ENCODE measurements at places on chromosomes 5 and 9. TPM values are rescaled to one million over a fixed set of nuclear protein-coding genes. Genes with fewer than 3 reads are reported as not detected.

- no peak for DNase-seq
Measured at GRCh38 chr5:123147741-123148140, 58.7 kb downstream of the PRDM6 start.

- no peak for DNase-seq
Measured at GRCh38 chr9:131847665-131848354, 107.9 kb upstream of the RAPGEF1 start.

GRCh38 chr5:93371893-93372292, 209.1 kb downstream of the NR2F1-AS1 start:
- no peak for DNase-seq

DNA sequence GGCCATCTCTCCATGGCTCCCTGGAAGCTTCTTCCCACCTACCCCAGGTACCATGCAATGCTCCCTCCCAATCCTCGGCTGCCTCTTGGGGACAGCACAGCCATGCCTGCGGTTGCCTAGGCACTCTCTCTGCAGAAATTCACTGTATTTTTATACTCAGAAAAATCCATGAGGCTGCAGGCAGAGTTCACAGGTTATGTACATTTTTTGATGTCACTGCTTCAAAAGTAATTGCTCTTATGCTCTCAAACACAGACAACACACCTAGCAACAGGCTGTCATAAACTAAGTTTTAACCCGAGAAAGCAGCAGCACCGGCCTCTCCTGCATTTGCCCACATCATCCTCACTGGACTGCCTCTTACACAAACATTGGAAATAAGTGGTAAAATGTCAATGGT, 102.4 kb downstream of the AK8 start:
- no peak for DNase-seq

Gene C1QTNF3
- total RNA-seq, result 28.8 TPM

Gene GRXCR2
- not detected for total RNA-seq

DNA sequence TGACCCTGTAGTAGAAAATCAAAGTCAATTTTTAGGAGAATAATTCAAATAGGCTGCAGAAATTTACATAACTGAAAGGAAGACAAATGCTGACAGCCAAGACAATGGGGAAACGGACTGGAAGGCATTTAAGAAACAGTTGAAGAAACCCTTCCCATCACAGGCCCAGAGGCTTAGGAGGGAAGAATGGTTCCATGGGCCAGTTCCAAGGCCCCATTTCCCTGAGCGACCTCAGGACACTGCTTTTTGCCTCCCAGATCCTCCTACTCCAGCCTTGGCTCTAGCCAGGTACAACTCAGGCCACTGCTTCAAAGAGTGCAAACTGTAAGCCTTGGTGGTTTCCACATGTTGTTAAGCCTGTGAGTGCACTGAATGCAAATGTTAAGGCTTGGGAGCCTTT, 184.1 kb upstream of the SGCD start:
- DNase-seq, result no peak

Gene OLFML2A
- 11.4 TPM for total RNA-seq

Gene CNTNAP3B
- 17.6 TPM for total RNA-seq

DNA sequence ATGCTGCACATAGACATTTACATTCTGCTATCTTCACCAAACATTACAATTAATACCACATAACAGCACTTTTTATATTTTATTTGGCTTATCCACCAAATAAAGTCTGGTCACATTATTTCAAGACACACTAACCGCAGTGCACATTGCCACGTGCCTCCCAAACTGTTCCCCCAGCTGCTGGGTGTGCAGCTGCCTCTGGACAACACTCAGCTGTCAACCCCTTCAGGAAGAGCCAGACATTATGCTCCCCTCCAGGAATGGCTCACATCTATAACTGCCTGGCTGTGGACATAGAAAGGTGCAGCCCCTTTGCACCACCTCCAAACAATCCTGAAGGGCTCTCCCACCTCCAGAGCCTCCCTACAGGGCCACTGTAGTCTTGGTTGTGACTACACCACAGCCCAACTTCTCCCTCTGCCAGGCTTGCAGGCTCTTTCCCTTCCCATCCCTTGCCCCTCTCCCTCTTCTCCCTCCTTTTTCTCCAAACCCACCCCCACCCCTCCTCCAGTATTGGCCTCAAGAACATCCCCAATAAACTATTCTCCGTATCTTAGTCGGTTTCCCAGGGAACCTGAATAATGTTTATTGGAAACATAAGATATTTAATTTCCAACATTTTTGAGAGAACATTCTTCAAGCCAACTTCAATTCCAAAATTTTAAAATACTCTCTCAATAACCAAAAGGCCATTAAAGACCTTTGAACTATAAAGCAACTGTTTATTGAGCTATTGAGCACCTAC, 372.3 kb downstream of the CTNND2 start:
- no peak for DNase-seq

Gene GABRA1
- total RNA-seq, result not detected

All from breast epithelium (tissue), 4 donors.